ENCODE measurements at places on chromosomes 6 and 20. TPM values are rescaled to one million over a fixed set of nuclear protein-coding genes. Genes with fewer than 3 reads are reported as not detected.

UBE3D gene
- total RNA-seq, result 27.2 TPM

BTNL2 gene
- total RNA-seq, result not detected

LY6G6F gene
- total RNA-seq, result not detected

APCDD1L gene
- total RNA-seq, result not detected

TSPO2 gene
- total RNA-seq, result not detected

PCSK2 gene
- total RNA-seq, result 30.2 TPM

BPIFB4 gene
- not detected for total RNA-seq

COL12A1 gene
- total RNA-seq, result 8.3 TPM

SMIM26 gene
- total RNA-seq, result 73.8 TPM

NOX3 gene
- total RNA-seq, result not detected

KHDC1L gene
- total RNA-seq, result 0.69 TPM

MCHR2 gene
- total RNA-seq, result 1.6 TPM

FLRT3 gene
- 45.4 TPM for total RNA-seq

MAD2L1BP gene
- 23.1 TPM for total RNA-seq

METTL24 gene
- 2.8 TPM for total RNA-seq

PPP2R5D gene
- total RNA-seq, result 61.1 TPM

ZC2HC1B gene
- total RNA-seq, result not detected

CRISP1 gene
- total RNA-seq, result not detected

FAM8A1 gene
- 68.3 TPM for total RNA-seq

LHFPL5 gene
- total RNA-seq, result 2.1 TPM

NAA20 gene
- 57.2 TPM for total RNA-seq

HSPA1L gene
- 8.1 TPM for total RNA-seq

RSPO4 gene
- total RNA-seq, result 0.92 TPM

RIPOR3 gene
- 2.3 TPM for total RNA-seq

ATP6V1G2 gene
- total RNA-seq, result 69.4 TPM

KLHDC3 gene
- 118 TPM for total RNA-seq

MACROD2 gene
- total RNA-seq, result 43.1 TPM

BANF2 gene
- total RNA-seq, result not detected

WFDC2 gene
- 9.0 TPM for total RNA-seq

GSTA2 gene
- total RNA-seq, result not detected

CALHM4 gene
- total RNA-seq, result 0.46 TPM

EPPIN gene
- total RNA-seq, result not detected

MYH7B gene
- 0.46 TPM for total RNA-seq

CYP21A2 gene
- total RNA-seq, result 0.23 TPM

PDE10A gene
- 213 TPM for total RNA-seq

RBPJL gene
- not detected for total RNA-seq

CPXM1 gene
- total RNA-seq, result 12.0 TPM

CFB gene
- total RNA-seq, result 3.2 TPM

ADGRF1 gene
- total RNA-seq, result under 0.01 TPM

MATN4 gene
- 4.8 TPM for total RNA-seq

TREM2 gene
- 8.5 TPM for total RNA-seq

BTN1A1 gene
- not detected for total RNA-seq

CPNE5 gene
- 36.0 TPM for total RNA-seq

BPIFA1 gene
- not detected for total RNA-seq

BMP5 gene
- 5.5 TPM for total RNA-seq

ZNF512B gene
- 18.0 TPM for total RNA-seq

SLPI gene
- not detected for total RNA-seq

CHRNA4 gene
- 26.5 TPM for total RNA-seq

HTR1E gene
- total RNA-seq, result 3.7 TPM

COL21A1 gene
- total RNA-seq, result 5.8 TPM

WFDC12 gene
- not detected for total RNA-seq

LIN28B gene
- total RNA-seq, result 4.2 TPM

DDO gene
- total RNA-seq, result 1.8 TPM

LY6G6C gene
- not detected for total RNA-seq

RSPO3 gene
- total RNA-seq, result 3.7 TPM

All from diencephalon (tissue), 1 donor.